WTC11 (cell line): ENCODE measurements at places on chromosomes 2 and 18.

DNA sequence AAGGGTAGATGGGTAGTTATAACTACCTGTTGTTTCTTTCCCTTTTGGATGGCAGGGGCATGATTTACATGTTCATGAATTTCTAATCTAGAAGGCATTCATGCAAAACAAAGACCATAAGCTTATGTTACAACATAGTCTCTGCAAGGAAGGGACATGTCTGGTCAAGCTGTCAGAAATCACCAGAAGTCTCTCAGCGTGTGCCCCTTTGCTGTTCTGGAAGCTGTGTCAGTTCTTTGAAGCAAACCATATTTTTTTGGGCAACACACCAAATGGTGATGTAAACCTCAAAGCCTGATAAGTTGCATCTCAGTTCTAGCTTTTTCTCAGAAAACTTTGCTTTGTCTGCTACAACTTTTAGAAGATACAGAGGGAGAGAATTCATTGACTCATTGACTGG, 173.5 kb upstream of the CTAGE1 start:
- no peak for DNase-seq

DNA sequence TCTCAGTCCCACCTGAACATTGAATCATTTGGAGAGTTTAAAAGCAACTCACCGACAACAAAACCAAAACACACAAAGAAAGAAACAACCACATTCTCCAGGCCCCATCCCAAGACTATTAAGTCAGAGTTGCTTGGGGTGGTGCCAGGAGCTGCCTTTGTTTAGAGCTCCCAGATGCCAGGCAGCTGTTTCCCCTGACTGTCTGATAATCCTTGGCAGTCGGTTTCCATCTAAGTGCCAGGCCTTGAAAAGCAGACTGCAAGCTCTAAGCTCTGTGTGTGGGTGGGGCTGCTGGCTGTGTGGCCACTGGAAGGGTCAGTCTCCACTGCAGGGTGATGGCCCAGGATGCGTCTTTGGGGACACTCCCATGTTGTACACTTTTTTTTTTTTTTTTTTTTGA, 255.3 kb upstream of the AGAP1 start:
- no peak for DNase-seq

GRCh38 chr2:112923237-112923966, 12.4 kb downstream of the IL37 start:
- DNase-seq: no peak

GRCh38 chr2:204664708-204665121, 119.4 kb downstream of the PARD3B start:
- DNase-seq: no peak

- DNase-seq: no peak
Observed at GRCh38 chr2:153071090-153071489, 352.7 kb downstream of the ARL6IP6 start.

- no peak for DNase-seq
Observed at GRCh38 chr2:200913654-200914053, 24.5 kb downstream of the NIF3L1 start.

GRCh38 chr2:100281521-100282438, 40.5 kb downstream of the LONRF2 start:
- no peak for DNase-seq
